Progenitor cell of endocrine pancreas (in vitro differentiated cells): ENCODE measurements at places on chromosomes 16 and 17.
A peak's percentile ranks its signal among the peaks of the same experiment; 100 is the strongest.

DNA sequence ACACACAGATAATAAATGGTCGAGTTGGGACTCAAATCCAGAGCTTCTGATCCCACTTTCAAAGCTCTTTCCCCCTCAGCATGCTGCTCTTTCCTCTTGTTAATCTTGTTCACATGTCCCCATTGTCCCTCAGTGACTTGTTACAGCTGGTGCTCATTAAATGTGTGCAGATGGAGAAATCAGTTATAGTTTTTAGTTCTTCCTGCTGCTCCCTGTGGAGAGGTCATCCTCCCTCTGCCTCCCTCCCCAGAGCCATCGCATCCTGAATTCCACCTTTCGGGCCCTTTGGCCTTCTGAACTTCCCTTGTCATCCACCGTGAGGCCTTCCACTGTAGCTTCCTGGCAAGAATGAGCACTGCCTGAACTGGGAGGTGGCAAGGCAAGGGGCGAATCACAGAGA, 179.6 kb downstream of the WSCD1 start:
- DNase-seq: no peak

DNA sequence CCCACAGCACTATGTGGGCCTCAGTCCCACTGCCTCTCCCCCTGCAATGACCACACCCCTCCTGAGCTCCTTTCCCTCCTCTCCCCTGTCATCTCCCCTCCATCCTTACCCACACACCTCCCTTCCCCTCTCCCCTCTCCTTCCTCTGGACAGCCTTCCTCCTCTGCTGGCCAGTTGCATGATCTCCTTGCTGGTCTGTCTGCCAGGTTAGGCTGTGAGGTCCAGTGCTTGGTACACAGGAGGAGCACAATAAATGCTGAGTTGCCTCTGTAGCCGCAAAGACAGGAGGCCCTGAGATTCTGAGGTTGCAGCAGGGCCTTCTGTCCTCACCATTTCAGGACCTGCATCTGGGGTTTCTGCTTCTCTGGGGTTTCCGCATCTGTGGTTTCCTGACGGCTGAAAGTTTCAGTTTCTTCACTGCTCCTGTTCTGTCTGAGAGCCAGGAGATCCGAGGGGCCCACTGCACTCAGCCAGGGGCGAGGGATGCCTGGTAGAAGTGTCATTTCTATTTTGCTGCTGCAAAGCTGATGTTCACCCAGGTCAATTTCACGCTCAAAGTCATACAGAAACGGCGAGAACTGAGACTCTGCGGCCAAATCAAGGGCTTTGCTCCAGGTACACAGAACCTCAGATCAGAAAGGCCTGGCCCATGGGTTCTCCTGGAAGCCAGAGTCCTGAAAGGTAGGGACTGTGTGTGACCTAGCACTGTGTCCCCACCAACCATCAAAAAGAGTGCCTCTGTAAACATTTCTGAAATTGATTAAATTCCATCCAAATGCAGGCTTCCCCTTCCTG, 4.6 kb upstream of the SLC12A3 start:
- no peak for DNase-seq

DNA sequence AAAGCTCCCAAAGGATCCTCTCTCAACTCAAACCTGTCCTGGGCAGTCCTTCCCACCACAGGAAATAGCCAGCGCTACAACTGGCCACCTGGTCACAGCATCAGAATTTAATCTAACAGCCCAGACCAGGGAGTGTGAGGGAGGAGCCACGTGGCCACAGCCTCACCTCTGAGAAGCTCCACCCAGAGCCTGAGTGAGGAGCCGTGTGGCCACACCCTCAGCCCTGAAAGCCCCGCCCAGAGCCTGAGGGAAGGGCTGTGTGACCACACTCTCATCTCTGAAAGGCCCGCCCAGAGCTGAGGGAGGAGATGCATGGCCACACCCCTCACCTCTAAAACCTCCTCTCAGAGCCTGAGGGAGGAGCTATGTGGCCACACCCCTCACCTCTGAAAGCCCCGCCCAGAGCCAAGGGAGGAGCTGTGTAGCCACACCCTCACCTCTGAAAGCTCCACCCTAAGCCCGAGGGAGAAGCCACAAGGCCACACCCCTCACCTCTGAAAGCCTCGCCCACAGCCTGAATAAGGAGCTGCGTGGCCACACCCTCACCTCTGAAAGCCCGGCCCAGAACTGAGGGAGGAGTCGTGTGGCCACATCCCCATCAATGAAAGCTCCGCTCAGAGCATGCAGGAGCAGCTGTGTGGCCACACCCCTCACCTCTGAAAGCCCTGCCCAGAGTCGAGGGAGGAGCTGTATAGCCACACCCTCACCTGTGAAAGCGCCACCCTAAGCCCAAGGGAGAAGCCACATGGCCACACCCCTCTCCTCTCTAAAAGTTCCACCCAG, 28.6 kb downstream of the SLC38A8 start:
- peak; percentile 48 for DNase-seq

GRCh38 chr17:81828656-81829055, 4.4 kb downstream of the MCRIP1 start:
- no peak for DNase-seq

DNA sequence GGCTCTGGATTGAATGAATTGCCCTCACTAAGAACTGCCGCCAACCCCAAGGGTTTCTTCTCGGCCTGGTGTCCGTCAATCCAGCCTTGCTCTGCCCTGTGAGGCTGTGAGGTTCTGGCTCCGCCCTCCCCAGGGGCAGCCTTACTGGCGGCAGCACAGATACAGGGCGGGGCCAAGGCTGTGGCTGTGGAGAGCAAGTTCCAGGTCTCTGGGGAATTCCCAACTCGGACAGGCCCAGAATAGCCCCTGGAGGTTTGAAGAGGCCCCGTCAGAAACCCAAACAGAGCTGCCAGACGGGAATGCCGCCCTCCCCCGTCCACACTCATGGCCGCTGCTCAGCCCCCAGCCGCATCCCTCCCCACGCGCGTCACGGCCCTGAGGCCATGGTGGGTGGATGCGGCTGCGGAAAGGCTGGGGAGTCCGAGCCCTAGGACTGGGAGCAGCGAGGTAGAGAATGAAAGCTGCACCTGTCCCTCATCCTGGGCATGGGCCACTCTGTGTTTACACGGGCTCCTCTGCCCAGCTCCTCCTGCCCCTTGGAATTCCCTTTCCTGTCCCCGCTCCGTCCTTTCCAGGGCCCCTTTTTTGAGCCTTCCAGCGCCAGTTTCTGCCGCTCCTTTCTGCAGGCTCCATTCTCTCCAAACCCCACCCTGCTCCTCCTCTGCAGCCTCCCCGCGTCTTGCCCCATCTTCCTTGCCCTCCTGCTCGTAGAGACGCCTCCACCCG, 660 bp upstream of the PRRT2 start:
- peak; percentile 75 for DNase-seq

GRCh38 chr17:68507576-68507975, 4.7 kb upstream of the PRKAR1A start:
- DNase-seq: no peak

- DNase-seq: no peak
Observed at GRCh38 chr17:21249920-21250703, 3.1 kb downstream of the NATD1 start.
